ENCODE measurements at places on chromosomes 5 and 9.

DNA sequence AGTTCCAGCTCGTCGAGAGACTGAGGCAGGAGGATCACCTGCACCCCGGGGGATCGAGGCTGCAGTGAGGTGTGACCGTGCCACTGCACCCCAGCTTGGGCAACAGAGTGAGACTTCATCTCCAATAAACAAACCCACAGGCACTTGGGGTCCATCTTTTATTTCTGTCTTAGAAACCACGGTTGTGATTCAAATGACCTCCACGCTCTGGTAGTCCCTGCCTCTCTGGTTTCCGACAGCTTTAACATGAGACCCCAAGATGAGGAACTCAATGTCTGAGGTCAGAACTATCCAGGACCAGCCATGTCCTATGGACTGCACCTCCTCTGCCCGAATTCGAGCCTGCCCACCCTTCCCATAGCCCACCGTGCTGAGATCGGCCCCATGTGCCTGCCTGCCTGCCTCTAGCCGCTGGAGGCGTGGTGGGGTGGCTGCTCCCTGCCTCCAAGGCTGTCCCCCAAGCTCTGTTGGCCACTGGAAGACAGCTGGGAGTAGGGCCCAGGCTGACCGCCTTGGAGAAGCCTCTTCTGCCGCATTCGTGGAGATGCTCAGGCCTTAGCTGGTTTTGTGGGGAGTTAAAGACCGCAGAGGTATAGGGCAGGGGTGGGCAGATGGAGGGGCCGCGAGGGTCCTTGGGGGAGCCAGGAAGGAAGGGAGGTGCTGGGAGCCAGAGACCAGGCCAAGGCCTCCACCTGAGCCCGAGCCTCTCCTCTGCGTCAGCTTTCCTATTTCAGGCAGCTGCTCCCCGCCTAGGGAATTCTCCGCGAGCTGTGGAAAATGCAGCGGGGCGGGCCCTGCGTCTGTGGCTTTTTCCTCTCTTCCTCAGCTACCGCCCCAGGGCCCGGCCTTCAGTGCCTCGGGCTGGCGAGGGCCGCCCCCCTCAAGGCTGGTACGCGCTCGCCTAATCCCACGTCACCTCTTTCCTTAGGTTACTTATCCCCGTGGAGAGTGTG, 6.9 kb upstream of the WDR5 start:
- DNase-seq, result no peak

- no peak for DNase-seq
Observed at GRCh38 chr9:71589612-71590011, 178.7 kb downstream of the CEMIP2 start.

GRCh38 chr9:80231318-80232236, 659.8 kb downstream of the TLE4 start:
- DNase-seq, result no peak

- no peak for DNase-seq
Observed at GRCh38 chr5:160060001-160060400, 51.1 kb downstream of the TTC1 start.

- no peak for DNase-seq
Observed at GRCh38 chr5:160297776-160298175, 14.6 kb downstream of the CCNJL start.

DNA sequence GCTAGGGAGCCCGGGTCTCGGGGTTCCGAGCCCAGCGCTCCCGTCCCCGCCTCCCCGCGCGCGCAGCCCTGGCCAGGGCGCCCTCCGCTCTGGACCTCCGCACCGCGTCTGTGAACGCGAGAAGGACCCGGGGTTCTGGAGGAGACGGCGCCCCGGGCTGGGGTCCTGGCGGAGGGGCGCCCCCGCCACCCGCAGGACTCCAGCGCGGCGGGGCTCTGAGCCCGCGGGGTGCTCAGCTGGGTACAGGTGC, 431 bp downstream of the TMOD1 start:
- DNase-seq, result no peak

DNA sequence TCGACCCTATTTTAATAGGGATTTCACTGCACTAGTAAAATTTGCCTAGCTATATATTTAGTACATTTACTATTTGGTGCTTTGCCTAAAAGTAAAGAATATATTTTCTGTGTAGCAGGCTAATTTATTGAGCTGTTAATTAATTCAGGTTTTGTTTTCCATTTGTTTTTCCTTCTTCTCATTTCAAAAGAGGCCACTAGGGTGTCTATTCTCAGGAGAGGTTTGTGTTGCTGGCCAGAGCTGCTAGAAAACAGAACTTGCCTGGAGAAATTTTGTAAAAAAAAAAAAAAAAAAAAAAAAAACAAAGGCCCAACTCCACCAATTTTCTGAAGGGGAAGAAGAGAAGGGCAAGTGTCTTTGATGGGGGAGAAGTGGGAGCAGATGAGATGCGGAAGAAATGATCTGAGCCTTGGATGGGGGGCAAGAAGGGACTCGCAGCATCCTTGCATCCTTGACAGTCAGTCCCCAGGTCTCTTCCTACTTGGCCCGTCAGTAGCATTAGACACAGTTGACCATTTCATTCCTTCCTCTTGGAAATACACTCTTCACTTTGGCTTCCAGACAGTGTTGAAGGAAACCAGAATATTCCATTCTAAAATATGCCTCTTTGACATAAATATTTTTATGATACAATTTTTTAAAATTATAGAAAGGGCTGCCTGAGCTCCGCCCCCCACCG, 318.5 kb downstream of the TRPM3 start:
- DNase-seq, result no peak

DNA sequence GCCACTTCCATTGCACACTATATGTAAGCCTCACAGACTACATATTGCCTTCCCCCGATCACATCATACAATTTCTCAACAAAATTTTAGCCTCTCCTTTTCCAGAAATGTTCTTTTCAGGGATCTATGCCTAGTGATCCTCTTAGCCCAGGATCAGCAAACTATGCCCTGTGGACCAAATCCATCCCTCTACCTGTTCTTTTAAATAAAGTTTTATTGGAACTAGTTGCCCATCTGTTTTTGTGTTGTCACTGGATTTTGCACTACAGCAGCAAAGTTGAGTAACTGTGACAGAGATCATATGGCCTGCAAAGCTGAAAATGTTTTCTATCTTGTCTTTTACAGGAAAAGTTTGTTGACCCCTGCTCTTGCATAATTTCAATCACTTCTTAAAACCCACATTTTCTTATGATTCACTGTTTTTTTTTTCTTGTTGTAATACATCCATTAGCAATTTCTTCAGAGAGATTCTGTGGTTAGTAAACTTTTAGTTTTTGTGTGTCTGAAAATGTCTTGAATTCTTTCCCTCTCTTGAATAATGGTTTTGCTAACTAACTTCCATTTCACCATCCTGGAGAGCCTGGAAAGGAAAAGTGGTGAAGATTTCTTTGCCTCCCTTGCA, 7.1 kb downstream of the TXNDC8 start:
- peak; percentile 30 for DNase-seq

- no peak for DNase-seq
Observed at GRCh38 chr9:4756420-4756819, 15.4 kb upstream of the AK3 start.

DNA sequence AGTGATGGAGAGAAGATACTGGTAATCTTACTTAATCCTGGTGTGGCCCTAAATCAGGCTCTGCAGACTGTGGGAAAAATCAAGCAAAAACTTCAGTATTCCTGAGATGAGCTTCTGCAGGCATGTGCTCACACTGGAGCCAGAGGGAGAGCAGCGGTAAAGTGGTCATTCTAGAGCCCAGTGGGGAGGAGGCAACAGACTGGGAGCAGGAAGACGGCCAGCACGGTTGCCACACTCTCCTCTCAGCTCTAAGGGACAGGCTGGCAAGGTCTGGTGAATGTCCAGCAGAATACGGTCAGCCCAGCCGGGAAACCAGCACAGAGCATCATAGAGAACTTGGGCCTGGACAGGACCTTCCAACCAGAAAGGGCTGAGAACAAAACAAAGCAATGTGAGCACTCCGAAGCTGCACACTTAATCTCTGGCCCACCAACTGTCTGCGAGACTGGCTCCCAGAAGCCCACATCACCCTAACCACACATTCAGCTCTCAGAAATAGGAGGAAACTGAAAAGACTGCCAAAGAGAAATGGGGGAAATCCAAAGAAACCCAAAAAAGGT, 30.3 kb downstream of the MED27 start:
- DNase-seq, result no peak

DNA sequence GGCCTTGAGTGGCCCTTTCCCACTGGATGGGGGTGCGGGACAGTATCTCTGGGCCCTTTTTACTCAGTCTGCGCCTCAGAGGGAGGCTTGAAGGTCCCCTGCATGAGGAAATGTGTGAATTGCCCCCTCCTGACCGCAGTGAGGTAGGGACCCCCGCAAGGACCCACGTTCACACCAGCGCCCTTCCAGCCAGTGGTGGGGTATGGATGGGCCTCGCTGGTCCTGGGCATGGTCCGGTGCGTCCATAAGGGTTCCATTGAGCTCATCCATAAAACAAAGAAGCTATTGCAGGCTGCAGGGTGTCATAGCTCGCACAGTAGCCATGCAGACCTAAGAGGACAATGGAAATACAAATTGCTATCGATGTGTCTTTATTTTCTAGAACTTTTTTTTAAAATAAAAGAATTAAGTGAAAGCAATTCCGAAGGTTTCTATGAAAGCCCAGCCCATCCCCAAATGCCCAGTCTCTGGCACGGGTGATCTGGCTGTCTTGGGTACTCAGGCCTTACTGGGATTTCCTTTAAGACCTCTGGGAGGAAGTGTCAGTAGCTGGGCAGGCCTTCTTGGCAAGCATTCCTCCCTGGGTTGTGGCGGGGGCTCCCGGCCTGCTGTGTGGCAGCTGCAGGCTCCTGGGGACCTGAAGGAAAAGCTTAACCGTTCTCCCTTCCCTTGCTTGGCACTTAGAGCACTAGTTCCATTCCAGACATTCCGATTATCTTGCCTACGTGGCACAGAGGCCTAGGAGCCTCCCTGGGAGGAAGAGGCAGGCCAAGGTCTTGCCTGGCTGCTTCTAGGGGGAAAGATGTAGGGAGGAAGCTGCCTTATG, 1.5 kb upstream of the SEMA5A start:
- peak; percentile 69 for DNase-seq

DNA sequence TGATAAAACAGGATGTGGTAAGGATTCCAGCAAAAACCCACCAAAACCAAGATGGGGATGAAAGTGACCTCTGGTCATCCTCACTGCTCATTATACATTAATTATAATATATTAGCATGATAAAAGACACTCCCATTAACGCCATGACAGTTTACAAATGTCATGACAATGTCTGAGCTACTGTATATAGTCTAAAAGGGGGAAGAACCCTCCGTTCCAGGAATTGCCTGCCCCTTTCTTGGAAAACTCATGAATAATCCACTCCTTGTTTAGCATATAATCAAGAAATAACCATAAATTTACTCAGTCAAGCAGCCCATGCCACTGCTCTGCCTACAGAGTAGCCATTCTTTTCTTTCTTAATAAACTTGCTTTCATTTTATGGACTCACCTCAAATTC, 96.4 kb upstream of the VLDLR start:
- DNase-seq, result no peak

DNA sequence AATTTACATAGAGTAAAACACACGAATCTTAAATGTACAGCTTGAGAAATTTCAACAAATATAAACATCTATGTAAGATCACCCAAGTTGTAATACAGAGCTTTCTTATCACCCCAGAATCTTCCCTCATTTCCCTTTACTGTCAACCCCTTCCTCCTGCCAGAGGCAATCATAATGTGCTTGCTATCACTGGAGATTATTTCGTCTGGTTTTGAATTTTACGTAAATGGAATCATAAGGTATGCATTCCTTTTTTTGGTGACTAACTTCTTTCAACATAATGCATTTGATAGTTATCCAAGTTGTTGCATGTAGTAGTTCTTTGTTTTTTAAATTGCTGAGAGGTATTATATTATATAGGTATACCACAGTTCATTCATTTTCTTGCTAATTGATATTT, 37.5 kb upstream of the GPR151 start:
- no peak for DNase-seq

DNA sequence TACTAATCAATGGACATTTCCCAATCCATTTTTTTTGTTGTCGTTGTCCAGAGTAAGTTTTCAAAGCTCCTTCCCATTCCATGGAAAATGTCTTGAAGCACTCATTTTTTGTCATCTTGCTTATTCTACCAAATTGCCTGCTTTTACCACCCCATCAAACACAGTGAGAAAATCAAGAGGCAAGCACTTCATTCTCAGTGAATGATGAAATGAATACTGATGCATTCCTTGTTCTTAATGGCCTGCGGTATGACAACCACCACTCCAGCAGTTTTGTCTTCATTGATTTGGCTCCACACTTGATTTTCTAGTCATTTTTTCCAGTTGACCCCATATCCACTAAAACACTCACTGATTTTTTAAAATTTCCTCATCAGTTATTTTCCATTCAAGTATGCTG, 193.5 kb upstream of the ANKH start:
- no peak for DNase-seq

DNA sequence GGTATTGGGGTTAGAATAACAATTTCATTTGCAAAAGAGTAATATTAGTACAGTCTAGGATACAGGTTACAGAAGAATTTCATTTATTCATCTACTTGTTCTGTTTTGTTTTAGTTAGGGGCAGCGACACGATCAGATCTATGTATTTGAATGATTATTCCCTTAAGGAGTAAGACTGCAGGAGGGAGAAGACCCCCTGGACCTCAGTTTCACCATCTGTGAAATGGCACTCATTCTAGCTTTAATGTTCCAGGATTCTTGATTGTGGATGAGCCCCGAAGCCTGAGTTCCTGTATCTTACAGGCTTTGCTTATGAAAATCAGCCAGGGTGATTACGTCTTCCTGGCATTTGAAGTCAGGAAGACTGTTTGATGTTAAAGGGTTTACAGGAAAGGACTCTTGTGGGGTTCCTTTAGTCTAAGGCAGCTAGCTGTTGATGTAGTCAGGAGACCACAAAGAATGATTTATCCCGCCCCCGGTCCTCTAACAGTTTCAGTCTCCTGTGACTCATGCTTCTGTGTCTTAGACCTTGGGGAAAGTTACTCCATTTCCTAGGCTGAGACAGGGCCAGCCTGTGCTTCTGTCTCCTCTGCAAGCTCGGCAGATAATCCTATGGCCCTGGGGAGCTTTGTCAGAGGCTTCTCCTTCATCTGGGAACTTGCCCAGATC, 11.5 kb downstream of the SMIM3 start:
- DNase-seq, result peak; percentile 97

GRCh38 chr5:89597878-89598277, 714.9 kb upstream of the MEF2C start:
- DNase-seq, result no peak

DNA sequence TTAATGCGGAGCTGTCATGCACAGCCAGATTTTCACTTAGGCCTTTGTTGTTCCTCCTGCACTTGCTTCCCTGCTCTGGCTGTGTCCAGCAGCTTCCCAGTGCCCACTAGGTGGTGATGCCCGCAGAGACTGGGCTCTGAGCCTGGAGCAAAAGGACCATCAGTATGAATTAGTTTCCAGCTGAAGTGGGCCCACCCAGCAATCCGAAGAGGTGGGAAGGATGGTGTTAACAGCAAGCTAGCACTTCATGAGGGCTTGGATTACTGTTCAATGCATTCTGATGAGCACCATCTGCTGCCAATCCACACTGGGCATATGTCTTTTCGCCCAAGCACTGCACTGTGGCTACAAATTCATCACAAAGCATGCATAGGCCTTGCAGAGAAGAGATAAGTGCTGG, 459.1 kb downstream of the SPOCK1 start:
- no peak for DNase-seq
